ENCODE measurements at places on chromosomes 16 and 17.
A peak's percentile ranks its signal among the peaks of the same experiment; 100 is the strongest.

DNA sequence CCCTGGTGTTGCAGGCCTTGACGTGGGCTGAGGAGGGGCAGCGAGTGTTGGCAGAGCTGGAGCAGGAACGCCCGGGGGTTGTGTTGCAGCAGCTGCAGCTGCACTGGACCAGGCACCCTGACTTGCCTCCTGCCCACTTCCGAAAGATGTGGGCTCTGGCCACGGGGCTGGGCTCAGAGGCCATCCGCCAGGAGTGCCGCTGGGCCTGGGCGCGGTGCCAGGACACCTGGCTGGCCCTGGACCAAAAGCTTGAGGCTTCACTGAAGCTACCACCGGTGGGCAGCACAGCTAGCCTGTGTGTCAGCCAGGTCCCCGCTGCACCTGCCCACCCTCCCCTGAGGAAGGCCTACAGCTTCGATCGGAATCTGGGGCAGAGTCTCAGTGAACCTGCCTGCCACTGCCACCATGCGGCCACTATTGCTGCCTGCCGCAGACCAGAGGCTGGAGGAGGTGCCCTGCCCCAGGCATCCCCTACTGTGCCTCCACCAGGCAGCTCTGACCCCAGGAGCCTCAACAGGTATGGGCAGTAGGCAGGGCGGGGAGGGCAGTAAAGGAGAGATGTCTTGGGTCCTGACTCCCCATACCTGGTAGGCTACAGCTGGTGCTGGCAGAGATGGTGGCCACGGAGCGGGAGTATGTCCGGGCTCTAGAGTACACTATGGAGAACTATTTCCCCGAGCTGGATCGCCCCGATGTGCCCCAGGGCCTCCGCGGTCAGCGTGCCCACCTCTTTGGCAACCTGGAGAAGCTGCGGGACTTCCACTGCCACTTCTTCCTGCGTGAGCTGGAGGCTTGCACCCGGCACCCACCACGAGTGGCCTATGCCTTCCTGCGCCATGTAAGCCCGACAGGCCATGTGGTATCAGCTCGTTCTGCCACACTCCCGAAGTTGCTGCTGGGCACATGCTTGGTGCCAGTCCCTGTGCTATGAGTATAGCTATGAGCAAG is 5.6 kb downstream of the PLEKHG4 start:
- no peak for DNase-seq

- DNase-seq: no peak
Observed at GRCh38 chr17:51585514-51586104, 325.3 kb downstream of the UTP18 start.

GRCh38 chr17:67003231-67003630 is 38.7 kb downstream of the CACNG4 start:
- no peak for DNase-seq

- peak; percentile 51 for DNase-seq
Observed at GRCh38 chr16:66603537-66604375, 748 bp upstream of the CMTM3 start.

DNA sequence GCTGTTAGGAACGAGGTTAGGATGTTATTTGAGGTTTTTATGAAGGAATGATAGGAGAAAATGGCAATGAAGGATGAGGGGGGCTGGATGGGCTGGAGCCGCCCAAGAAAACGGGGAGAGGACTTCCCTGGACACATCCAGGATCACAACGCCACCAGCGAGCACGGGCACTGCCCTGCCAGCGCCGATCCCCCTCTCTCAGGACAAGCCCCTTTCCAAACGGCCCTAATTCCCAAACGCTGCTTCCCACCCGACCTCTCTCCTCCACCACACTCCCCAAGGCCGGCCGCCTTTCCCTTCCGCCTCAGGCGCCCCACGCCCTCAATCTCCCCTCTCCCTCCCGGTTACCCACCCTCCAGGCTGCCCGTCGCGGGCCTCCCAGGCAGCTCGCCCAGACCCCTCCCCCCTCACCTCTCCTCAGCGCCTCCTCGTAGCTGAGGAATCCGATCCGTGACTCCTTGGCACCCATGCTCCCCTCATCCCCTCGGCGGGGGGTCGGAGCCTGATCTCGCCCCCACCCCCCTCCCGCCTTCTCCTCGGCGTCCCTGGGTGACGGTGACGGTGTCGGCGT is 377 bp downstream of the USP32 start:
- no peak for DNase-seq

DNA sequence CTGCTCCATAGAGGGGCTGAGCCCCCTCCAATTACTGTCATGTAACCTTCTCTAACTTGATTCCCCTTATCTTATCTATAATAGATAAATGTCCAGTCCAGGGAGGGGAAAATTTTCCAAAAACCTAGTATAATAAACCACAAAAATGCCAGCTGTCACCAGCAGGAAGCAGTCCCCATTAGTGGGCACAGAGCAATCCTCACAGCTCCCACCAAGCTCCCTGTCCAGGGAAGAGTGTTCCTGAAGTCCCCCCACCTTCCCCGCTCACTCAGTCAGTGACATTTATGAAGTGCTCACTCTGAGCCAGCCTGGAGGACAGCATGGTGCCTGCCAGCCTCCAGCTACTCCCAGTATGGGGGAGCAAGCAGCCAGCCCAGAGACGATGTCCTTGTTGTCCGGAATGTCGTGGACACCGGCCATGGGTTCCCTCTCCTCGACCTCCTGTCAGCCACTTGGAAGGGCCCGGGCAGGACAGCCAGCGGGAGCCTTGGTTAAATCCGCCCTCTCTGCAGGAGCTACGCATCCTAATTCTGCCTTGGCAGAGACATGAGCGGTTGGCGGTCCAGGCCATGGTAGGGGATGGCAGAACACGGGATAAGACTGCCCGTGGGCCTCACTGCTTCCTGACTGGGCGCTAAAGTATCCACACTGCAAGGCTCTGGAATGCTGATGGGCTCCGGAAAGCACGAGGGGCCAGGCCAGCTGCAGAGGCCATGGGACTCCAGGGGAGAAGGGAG is 102.0 kb upstream of the CDH5 start:
- DNase-seq: no peak

DNA sequence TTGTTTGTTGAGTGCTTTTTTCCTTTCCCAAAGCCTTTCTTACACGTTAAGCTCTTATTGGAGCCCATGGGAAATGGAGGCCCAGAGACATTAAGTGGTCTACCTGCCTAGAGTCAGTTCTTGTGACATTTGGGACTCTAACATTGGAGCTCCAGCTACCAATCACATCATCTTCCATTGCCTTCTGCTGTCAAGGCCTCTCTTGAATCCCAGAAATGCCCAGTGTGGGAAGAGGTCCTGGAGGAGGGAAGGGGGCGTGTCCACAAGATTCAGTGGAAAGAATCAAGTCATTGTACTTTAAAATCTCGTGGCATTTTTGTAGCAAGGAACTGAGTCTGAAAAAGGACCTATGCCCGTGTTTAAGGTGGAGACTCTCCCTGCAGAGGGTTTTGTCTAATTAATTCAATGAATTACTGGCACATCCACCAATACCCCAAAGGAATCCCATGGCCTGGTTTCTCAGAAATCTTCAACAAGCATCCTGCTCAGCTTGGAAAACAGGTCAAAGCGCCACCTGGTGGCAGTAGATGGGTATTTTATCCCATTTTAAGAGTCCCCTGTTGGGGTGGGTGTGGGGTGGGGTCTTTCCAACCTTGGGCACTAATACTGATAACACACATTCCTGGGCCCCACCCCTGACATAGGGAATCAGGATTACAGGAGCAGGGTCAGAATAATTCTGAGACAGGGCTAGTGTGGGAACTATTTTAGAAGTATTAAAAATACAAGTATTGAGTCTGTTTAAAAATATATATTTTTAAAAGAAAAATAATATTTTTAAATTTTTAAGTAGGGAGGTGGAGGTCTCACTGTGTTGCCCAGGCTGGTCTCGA is 24.6 kb downstream of the GPT2 start:
- peak; percentile 40 for DNase-seq

DNA sequence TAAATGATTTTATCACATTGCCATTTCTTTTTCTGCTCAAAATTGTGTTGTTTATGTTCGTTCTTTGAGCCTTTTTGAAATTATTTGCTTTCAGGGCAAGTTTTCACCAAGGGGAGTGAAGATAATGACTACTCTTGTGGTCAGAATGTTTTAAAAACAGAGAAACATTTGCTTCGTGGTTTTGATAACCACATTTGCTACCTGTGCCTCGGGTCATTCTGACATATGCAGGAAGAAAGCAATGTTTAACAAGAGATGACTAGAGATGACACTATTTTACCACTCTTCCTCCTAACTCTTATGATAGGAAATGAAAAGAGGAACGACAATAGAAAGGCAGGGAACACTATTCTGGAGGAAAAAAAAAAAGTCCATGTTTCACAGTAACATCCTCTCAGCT is 1496.5 kb upstream of the GOT2 start:
- no peak for DNase-seq

DNA sequence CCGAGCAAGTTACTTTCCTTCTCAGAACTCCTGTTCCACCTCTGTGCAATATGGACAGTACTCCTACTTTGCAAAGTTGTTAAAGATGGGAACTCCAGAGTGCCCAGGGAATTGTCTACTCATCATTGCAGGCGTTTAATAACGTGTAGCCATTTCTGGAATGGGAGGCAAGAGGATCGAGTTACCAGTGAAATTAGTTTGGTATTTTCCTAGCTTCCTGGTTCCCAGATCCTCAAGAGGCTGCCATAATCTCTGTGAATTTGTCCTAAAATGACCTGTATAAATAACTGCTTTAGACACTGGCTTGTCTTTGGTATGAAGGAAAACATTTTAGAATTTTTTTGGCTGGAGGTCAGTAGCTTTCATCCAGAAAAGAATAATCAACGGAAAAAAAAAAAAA is 27.7 kb downstream of the WWOX start:
- DNase-seq: no peak

DNA sequence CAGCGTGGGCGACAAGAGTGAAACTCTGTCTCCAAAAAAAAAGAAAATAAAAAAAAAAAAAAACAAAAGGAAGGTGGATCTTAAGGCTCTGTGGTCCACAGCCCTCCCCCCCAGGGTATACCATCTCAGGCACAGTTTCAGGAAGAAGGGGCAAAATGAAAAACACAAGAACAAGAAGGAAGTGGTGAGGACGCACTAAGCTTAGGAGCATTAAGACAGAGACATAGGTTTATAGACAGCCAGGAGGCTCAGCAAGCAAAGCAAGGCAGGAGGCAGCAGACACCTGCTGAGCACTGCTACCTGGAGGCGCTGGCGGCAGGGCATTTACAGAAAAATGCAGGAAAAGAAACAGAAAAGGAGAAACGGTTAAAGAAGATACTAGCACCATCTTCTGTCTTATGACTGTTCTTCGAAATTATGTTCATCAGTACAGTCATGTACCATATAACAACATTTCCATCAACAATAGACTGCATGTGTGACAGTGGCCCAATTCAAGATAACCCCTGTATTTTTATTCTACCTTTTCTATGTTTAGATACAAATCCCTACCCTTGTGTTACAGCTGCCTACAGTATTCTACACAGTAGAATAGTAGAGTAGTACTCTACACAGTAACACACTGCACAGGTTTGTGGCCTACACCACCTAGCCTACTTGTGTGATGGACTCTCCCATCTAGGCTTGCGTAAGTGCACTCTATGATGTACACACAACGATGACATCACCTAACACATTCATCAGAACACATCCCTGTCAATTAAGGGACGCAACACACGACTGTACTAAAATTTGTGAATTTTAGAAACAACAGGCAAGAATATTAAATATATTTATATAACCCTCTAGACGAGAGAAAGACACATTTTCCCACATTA is 62.5 kb downstream of the XPO6 start:
- no peak for DNase-seq

DNA sequence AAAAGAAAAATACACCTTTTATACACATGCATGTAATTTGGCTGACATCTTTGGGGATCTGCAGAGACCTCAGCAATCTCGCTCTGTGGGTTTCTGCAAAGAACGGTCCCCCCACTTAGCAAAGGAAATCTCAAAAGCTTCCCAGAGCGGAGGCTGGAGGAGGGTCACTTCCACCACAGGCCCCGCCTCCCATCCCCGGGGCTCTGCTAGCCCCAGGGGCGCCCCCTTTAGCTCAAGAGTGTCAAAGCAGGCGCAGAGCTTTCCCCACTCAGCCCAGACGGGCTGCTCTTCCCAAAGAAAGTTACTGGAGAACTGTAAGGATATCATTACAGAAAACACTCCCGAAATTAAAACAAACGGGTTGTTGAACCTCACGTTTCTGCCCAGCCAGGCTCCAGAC is 11.4 kb downstream of the SLC13A5 start:
- DNase-seq: no peak

DNA sequence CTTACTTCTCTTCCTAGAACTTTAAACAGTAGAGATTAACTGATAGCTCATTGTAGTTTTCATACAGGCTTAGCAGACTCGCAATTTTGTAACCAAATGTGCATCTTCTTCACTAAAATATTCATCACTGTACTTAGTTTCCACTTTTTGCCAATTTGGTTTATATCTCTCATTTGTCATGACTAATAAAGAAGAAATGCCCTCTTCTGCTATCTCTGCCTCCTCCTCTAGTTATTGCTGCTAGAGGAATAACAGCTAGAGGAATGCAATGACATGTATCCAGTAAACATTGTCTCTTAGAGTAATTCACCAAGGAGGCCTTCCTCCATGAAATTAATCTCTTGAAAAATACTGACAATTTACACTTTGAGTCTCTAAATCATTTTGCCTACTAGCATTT is 115.5 kb upstream of the COX10 start:
- no peak for DNase-seq

DNA sequence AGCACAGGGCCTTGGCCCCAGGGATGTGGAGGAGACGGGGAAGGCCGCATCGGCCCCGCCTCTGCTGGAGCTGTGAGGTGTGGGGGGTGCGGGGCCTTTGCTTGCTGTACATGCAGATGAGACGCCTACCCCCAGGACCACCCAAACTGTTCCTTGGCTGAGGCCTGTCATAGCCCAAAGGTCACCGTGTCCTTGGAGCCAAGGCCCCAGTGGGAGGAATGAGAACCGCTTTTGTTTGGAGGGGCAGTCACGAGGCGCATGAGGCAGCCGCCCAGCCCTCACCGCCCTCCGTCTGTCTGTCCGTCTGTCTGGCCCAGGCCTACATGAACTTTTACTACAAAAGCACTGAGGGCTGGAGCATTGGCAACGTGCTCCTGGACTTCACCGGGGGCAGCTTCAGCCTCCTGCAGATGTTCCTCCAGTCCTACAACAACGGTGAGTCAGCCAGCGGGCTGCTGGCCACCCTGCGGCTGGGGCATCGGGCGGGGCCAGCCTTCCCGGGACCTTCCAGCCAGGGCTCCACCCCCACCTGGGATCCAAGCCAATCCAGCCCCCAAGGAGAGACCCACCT is 8.8 kb downstream of the TAX1BP3 start:
- DNase-seq: no peak

- DNase-seq: no peak
Observed at GRCh38 chr16:17374668-17375255, 96.0 kb downstream of the XYLT1 start.

GRCh38 chr16:26672206-26672605 is 394.5 kb upstream of the C16orf82 start:
- DNase-seq: no peak

DNA sequence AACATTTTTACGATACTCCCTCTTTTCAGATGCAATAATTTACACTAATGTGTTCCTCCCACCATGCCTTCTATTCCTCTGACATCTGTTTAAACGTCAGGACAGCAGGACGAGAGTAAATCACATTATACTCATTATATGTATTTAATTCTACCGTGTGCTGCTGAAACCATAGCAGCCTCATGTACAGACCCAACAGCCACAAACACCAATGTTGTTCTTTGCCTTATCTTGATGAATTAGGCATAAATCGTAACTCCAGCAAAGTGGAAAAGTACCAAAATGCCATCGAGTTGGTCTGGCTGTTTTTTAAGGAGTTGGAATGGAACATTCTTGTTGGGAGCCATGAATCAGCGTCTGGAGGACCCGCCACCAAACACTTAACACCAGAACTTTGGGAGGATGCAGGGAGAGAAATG is 82.9 kb upstream of the FOXF1 start:
- DNase-seq: no peak

- DNase-seq: peak; percentile 67
Observed at GRCh38 chr17:77465358-77466041, 324.7 kb downstream of the SEC14L1 start.
